Fibroblast of the conjunctiva (primary cell): ENCODE measurements at places on chromosomes 7 and 10.

DNA sequence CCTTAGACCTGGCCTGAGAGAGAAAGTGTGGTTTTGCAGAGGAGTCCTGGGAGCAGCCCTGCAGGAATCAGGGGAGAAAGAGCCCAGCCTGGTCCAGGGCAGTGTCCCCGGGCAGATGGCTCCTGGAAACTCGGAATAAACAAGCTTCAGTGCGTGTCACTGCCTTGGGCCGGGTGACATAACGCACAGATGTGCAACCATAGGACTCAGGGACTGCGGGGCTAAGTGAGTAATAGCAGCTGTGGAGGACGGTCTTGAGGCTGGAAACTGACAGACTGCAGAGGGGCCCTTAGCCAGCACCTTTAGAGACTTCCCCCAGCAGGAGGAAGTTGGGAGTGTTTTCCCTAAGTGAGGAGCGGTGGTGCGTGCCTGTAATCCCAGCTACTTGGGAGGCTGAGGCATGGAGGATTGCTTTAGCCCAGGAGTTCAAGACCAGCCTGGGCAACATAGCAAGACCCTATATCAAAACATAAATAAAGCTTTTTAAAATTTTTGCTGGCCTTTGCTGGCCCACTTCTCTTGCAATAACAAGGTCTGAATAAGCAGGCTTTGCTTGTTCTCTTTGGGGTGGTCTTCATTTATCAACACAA lies 5.3 kb upstream of the CLIP2 start:
- no peak for DNase-seq

GRCh38 chr10:22766693-22767092 lies 52.3 kb upstream of the PIP4K2A start:
- DNase-seq: no peak

DNA sequence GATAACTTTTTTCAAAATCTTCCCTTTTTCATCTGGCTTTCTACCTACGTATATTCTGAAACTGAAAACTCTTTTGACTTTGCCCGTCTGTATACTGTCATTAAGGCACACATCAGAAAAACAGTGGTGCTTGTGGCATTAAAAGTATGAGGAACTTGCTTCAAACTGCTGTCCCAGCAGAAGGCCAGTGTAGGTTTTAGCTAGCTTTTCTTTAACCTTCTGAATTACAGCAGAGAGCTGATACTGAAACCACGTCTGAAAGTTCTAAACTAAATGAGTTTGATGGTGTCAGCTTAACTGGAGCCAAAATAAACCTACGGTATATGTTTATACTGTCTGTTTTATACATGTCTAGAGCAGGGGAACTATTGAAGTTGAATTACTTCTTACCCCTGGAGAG lies 283.4 kb downstream of the TFEC start:
- DNase-seq: no peak

DNA sequence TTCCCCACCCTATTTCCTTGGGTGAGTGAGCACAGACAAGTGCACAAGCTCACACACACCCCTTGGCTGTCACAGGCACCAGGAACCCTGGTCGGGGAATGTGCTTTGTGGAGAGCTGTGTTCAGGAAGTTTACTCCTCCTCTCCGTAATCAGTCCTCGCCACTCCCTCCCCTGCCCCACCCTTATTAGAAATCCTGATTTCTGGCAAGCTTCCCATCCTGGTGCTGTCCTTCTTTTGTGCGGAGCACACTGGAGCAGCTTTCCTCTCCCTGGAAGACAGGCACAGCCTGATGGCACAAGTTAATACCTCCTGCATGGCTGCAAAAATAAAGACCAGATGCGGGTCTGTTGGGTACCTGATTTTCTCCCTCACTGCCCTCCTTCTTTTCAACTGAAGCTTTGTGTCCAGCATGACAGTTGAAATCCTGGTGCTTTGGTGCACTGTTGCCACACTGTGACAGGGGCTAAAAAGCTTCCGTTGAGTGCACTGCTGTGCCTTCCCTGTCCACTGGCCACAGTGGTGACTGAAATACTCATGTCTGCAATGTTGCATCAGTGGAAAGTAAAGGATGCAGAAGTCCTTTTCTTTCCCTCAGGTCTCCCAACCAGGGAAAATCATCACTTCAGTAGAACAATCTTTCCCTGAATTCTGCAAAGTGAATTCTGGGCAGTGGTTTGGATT lies 55.0 kb downstream of the LRRC4 start:
- no peak for DNase-seq
